B cell (primary cell): ENCODE measurements at places on chromosomes 2 and 18. TPM values are rescaled to one million over a fixed set of nuclear protein-coding genes. Genes with fewer than 3 reads are reported as not detected.

GRCh38 chr2:198375083-198375410 lies 570.7 kb downstream of the PLCL1 start:
- no peak for DNase-seq

GRCh38 chr2:42768706-42769256 lies 4.8 kb upstream of the OXER1 start:
- no peak for DNase-seq

- DNase-seq, result no peak
These were observed 780.6 kb downstream of the TSN start for GRCh38 chr2:122535960-122536505.

- DNase-seq, result no peak
These were observed 253.2 kb upstream of the EPC2 start for GRCh38 chr2:148391324-148391723.

DNA sequence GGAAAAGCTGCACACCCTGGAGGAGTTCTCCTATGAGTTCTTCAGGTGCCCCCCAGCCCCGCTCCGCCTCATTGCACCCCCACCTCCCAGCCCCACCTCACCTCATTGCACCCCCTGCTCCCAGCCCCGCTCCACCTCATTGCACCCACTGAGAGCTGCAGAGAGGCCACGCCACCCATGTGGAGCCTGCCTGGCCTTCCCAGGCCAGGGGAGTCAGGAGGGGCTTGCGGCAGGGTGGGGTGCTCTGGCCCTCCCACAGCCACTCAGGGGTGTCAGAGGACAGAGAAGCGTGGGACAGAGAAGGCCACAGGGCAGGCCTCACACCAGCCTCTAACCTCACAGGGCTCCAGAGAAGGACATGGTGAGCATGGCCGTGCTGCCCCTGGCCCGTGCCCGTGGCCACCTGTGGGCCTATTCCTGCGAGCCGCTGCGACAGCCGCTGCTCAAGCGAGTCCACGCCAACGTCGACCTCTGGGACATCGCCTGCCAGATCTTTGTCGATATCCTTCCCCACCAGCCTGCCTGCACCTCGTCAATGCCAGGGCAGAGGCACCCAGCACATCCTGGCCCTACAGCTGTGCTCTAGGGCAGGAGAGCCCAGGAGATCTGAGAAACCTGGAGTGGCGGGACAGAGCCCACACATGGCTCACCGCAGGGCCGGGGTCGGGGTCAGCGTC lies 15.0 kb upstream of the GPR17 start:
- no peak for DNase-seq

Gene POMC
- total RNA-seq, result 3.4 and 4.3 TPM in 2 replicates

Gene NT5C1B
- total RNA-seq, result not detected in 2 replicates
